T-helper 1 cell (primary cell): ENCODE measurements at places on chromosomes 3 and 15.

- no peak for DNase-seq
Observed at GRCh38 chr15:96322536-96323318, 7.8 kb upstream of the NR2F2 start.

DNA sequence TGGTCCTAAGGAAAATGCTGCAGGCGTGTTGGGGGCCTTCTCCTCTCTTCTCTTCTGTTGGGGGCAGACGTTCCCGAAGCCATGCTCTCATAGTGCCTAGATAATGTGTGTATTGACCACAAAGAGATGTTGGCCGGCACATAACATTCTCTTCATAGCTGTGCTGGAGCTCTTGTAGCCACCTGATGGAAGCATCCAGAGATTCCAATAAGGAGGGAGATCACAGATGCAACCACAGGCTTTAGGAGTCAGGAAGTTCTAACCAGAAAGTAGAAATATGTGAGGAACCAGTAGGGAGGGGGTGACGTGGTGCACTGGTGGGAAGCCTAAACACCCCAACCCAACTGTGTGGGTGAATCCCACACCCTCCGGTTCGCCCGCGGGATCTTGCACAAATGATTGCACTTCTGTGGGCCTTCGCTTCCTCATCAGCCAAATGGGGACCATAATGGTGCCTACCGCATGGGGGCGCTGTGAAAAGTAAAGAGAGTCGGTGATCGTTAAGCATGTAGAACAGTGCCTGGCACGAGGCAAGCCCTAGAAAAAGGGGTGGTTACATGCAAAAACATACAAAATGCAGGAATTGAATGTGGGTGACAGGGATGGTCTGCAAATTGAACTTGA lies 87.8 kb downstream of the TOP2B start:
- DNase-seq, result no peak

DNA sequence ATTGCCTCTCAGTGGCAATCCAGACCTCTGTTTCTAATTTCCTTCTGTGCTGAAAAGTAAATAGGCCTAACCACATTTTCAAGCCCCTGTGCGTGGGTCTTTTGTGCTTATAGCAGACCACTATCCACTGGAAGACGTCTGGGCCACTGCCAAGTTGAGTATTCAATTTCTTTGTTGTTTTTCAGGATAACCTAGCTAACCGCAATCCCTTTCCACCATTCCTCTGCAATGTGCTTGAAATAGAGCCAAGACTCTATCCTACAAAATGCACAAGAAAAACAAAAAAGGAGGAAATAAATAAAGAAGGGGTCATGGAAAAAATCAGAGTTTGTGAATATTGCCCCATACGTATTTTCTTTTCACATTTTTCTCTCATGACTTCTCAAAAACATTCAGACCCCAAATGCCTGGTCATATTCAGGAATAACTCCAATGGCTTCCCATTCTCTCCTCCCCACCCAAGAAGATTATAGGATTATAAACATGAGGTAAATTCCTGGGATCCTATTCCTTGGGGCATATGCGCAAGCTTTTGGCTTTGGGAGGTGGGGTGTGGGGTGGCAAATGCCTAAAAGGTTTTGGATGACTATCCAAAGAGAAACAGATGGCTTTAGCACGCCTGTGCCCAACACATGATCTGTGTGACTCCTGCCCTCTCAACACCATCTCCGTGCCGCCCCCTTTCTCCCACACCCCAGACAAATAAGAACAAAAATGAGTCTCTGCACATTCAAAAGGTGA lies 217.9 kb upstream of the THBS1 start:
- no peak for DNase-seq

- DNase-seq, result no peak
Observed at GRCh38 chr3:32280262-32280910, 41.9 kb downstream of the CMTM8 start.

DNA sequence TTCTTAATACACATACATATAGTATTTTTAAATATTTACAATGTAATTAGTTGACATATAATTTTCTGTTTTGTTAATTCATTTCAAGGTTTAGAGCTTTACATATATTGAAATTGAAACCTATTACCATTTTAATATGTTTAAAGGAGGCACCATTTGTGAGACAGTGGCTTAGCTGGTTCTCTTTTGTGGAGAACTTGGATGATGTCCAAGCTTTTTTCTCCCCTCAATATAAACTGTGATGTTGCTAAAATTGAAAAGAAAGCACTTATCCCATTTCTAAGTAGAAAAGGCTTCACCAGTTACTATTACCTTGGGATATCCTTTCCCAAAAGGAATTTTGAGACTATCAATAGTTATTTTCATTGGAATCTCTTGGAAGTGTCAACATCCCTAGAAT lies 707.2 kb downstream of the NTRK3 start:
- no peak for DNase-seq
